HFFc6 (cell line): ENCODE measurements at places on chromosomes 6 and 20.
A peak's percentile ranks its signal among the peaks of the same experiment; 100 is the strongest.

DNA sequence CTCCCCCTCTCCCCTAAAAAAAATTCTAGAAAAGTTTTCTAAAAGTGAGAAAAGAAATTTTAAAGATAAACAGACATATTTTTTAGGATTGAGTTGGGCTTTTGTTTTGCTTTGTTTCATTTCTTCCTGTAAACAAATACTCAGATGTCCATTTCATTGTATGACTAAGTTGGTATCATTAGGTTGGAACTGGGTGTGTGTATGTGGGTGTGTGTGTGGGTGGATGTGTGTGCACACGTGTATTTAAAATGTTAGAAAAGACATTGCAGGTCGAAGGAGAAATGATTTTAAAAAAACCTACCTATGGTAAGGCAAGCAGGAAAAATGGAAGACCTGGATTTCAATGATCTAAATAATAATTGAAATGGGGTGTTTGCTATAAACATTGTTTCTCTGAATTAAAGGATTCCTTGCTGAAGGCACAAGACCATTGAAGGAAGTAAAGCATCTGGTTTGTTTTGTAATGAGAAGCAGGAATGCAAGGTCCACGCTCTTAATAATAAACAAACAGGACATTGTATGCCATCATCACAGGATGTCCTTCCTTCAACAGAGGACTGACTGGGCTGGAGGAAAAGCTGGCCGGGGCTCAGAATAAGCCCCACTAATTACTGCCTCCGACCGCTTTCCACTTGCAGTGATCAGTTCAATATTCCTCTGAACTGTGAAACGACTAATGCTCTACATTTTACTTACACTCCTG lies 996 bp upstream of the PRDM1 start:
- DNase-seq, result peak; percentile 34

- no peak for DNase-seq
These were observed 117.1 kb downstream of the TBXT start for GRCh38 chr6:166050559-166050958.

DNA sequence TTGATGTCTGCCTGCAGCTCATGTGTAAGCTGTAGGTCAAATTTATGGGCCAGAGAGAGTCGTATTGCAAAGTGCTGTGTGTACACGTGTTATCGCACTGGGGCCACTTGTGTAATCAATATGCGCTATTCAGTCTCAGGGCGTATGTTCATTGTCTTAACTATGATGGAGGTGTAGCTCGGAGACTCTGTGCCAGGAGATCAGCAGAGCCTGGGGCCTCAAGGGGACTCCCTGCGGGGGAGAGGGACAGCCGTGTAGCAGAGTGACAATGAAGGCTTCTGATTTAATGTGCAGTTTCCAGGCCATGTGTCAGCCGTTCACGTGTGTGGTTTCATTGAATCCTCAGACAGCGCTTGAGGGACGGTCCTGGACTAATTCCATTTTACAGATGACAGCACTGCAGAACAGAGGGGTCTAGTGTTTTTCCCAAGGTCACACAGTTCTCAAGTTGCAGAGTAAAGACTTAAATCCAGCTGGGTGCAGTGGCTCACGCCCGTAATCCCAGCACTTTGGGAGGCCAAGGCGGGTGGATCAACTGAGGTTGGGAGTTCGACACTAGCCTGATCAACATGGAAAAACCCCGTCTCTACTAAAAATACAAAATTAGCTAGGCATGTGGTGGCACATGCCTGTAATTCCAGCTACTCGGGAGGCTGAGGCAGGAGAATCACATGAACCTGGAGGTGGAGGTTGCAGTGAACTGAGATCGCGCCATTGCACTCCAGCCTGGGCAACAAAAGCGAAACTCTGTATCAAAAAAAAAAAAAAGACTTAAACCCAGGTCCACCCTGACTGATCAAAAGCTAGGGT lies 242.5 kb downstream of the PREX1 start:
- DNase-seq, result no peak

DNA sequence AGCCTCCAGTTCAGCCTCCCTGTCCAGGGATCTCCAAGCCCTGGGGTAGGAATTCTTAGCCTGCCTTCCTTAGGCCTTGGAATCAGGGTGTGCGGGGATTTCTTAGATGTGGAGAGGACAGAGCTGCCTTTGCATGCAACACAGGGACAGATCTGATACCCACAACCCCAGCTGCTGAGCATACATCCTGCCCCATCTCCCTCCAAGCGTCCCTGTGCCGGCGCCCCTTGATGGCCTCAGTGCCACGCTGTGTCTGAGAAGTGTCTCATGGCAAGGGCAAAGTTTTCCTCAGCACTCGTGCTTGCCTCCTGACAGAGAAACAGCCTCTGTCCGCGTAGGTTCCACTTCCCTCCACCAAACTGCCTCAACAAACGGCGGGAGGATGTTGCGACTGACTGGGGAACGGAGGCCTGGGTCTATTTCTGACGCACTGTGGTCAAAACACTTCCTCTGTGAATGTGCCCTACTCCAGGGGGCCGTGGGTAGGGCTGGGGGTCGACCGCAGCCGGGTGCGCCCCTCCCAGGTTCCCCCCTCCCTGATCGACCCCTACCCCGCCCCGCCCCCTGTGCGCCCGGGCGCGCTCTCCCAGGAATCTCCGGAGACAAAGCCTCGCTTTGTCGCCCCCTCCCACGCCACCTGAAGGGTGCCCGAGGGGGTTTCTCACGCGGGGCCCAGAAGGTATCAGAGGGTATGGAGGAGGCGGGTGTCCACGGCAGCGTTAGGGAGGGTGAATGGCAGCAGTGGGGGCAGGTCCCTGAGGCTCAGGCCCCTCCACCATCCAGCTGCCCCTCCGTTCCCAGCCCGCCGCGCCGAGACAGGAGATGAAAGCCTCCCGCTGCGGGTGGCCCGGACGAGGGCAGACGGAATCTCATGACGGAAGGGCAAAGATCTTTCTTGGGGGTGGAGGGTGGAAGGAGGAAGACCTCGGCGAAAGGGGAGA lies 806 bp downstream of the MICAL1 start:
- no peak for DNase-seq

GRCh38 chr6:10414756-10415616 lies at the start of gene TFAP2A:
Gene TFAP2A (minus strand): TSS chr6:10415074. CDS start chr6:10414991, 83 bp downstream.
- DNase-seq, result peak; percentile 86

GRCh38 chr6:33697845-33698244 lies 13.7 kb downstream of the UQCC2 start:
- DNase-seq, result no peak

DNA sequence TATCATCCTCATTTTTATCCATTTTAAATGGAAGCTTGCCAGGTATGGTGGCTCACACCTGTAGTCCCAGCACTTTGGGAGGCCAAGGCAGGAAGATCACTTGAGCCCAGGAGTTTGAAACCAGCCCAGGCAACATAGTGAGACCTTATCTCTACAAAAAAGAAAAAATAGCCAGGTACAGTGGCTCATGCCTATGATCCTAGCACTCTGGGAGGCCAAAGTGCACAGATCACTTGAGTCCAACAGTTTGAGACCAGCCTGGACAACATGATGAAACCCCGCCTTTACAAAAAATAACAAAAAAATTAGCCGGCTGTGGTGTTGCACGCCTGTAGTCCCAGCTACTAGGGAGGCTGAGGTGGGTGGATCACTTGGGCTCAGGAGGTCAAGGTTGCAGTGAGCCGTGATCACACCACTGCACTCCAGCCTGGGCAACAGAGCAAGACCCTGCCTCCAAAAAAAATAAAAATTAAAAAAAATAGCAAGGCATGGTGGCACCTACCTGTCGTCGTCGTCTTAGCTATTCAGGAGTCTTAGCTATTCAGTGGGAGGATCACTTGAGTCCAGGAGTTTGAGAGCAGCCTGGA lies 89.0 kb downstream of the TCP11 start:
- no peak for DNase-seq

GRCh38 chr6:55868771-55869479 lies 6.5 kb downstream of the BMP5 start:
- DNase-seq, result no peak

GRCh38 chr6:166360243-166361076 lies 18.1 kb upstream of the SFT2D1 start:
- DNase-seq, result no peak

DNA sequence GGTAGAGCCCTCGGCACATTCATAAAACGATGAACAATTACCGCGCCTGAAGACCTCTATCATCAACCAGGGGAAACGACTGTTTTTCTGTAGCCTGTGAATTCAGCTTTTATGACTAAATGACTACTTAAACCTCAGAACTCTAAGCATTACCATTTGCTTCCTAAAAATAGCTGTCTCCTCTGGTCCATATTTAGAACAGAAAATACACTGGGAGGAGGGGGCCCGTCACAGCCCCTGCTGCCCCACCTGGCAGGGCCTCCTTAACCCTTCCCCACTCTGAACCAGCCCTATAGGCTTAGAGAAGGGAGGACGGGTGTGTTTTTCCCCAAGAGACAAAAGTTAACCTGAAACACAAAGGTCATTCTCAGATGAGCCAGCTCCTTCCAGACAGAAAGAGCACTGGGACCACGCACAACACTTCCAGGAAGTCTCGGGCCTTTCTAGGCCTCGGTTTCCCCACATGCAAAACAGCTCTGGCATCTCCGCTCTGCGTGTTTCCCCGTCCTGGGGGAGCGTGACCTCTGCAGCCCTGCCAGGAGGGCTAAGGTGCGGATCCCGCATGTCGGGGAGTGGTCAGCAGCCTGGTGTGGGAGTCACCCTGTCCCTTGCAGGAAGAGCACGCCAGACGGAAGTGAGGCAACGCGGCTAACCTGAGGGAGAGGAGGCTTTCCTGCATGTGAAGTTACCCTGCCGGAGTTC lies 193.9 kb downstream of the DLL1 start:
- DNase-seq, result no peak

- no peak for DNase-seq
These were observed 63.8 kb upstream of the EIF2S2 start for GRCh38 chr20:34175879-34176278.

DNA sequence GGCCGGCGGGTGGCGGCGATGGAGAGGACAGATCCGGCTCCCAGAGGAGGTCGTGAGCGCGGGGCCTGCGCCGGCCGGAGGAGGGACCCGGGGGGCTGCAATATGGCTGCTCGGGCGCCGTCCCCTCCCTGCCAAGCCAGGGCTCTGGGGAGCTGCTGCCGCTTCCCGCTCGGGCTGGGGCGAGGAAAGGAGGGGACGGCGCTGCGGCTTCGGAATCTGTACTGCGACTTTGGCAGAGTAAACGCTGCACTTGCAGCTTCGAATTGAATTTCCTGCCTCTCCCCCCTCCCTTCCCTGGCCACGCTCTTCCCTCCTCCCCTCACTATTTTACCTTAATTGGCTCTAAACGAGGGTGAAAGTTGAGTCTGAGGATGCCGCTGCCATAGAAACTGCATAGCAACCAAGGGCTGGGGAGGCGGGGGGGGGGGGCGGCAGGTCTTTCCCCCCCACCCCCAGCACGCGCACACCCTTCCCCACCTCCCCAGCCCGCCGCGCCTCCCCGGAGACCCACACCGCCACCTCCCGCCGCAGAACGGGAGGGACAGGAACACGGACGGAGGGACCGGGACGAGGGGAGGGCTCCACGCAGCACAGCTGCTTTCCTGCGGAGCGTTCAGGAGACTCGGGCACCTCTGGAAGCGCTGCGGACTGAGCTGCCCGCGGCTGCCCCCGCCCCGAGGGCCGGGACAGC lies 93.9 kb downstream of the RNASET2 start:
- DNase-seq, result no peak

- DNase-seq, result no peak
These were observed 46.1 kb upstream of the ARFGEF2 start for GRCh38 chr20:48875233-48875913.

DNA sequence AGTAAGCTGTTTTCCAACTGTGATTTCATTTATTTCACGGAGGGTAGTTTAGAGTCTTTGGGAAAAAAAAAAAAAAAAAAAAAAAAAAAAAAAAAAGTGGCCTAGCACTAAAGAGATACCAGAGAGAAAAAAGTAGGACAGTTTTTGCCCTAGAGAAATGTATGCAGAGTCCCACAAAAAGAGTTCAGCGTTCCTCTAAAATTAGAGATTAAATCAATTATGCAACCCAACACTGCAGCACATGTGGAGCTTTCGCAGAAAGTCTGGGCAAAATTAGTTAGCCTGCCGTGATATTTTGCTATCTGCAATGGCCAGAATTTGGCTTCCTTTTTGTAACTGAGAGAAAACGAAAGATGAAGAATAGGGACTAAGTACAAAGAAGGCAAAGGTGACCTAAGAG lies 309.8 kb downstream of the PKHD1 start:
- DNase-seq, result no peak

DNA sequence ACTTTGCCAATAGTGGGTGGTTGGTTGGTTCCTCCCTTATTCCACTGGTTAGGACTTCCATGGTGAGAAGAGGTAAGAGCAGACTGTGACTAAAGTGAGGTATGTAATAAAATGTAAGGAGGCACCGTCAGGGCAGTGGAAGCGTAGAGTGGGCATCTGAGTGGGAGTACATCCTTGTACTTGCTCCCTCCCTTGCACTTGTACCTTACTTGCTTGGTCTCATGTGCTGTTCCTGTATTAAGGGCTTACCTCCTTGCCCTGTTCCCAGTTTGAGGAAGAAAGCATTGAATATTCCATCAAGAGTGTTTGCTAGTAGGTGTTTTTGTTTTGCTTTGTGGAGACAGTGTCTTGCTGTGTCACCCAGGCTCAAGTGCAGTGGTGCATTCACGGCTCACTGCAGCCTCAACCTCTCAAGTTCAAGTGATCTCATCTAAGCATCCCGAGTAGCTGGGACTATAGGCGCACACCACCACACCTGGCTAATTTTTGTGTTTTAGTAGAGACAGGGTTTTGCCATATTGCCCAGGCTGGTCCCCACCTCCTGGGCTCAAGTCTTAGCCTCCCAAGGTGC lies 25.5 kb downstream of the AMD1 start:
- DNase-seq, result no peak

DNA sequence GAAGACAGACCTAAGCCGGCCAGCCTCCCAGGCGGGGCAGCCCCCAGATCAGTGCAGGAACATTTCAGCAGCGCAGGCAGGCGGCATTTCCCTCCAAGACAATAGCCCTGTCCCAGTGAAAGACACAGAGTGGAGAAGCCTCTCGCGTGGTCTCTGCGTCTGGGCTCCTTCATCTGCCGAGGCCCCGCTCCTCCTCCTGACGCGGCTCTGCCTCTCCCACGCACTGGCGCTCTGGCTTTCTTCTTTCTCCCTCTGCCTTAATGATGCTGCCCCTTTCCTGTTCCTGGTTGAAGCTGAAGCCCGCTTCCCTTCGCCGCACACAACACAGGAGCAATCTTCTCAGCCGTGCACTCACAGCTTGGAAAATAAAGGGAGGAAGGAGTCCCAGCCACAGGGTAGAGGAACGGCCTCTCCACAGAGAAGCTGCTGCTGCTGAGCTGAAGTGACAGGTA lies 347.5 kb downstream of the CDH4 start:
- no peak for DNase-seq

DNA sequence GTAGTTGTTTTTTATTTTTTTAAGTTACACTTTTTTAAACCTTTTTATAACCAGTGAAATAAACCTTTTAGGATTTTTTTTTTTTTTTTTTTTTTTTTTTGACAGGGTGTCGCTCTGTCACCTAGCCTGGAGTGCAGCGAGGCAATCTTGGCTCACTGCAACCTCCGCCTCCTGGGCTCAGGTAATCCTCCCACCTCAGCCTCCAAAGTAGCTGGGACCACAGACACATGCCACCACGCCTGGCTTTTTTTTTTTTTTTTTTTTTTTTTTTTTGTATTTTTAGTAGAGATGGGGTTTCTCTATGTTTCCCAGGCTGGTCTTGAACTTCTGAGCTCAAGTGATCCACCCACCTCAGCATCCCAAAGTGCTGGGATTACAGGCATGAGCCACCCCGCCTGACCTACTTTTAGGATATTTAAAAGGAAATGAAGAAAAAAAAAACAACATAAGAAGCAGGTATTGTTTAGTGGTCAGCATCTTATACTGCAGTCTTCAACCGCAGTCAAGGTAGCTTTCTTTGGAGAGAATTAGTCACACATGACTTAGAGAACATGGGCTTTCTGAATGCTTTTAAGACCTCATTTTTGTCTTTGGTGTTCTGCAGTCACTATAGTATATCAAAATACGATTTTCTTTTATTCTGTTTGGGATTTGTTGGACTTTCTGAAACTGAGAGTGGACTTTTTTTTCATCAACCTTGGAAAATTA lies 1.6 kb downstream of the POLR1H start:
- no peak for DNase-seq
